WTC11 (cell line): ENCODE measurements at places on chromosomes 5 and 9.

- no peak for DNase-seq
Observed at GRCh38 chr9:16131264-16131663, 578.4 kb downstream of the CCDC171 start.

GRCh38 chr5:10627160-10627701, 63.4 kb downstream of the ANKRD33B start:
- DNase-seq: peak; percentile 34

DNA sequence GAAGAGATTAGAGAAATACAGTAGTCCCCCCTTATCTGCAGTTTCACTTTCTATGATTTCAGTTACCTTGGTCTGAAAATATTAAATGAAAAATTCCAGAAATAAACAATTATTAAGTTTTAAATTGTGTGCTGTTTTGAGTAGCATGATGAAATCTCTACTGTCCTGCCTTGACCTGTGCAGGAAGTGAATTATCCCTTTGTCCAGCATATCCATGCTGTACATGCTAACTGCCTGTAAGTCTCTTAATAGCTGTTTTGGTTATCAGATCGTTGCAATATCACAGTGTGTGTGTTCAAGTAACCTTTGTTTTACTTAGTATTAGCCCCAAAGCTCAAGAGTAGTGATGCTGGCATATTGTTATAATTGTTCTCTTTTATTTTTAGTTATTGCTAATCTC, 11.2 kb upstream of the JAK2 start:
- no peak for DNase-seq

DNA sequence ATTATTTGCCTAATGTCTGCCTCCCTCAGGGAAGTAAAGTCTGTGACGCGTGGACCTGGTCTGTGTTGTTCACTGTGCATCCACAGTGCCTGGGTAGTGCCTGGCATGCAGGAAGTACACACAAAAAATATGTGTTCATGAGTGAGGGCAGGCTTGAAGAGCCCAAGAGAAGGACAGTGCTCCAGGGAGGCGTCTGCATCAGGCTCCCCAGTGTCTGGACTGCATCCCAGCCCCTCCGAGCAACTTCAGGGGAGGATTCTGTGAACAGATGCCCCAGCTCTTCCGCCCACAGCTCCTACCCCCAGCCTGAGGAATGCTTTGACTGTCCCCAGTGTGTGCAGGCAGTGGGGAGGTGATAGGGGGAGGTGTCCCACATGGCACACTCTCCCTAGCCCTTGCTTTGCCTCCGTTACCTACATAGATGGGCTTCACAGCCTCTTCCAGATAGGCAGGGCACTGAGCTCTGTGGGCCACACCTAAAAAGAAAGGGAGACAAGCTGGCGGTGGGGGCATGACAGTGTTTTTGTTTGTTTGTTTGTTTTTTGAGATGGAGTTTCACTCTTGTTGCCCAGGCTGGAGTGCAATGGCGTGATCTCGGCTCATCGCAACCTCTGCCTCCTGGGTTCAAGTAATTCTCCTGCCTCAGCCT, 25.4 kb downstream of the IRF1 start:
- no peak for DNase-seq

GRCh38 chr5:125043781-125044391, 297.4 kb upstream of the ZNF608 start:
- no peak for DNase-seq

GRCh38 chr5:112084149-112084548, 327.2 kb upstream of the NREP start:
- no peak for DNase-seq

DNA sequence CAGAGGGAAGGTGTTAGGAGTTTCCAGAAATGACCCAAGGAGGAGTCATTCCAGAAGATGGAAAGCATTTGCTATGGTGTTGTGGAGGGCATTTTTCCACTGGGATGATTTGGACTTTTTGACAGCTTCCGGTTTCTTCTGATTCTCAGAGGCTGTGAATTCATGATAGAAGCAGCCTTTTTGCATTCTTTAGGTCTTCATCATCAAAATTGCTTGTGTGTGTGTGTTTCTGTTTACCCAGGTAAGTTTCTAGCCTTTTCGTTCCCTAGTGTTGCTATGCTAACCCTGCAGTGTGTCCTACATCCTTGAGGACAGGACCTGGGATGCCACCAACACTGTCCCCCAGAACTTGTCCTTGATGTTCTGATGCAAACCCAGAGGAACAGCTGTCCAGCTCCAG, 19.6 kb downstream of the IRX1 start:
- no peak for DNase-seq

GRCh38 chr5:88827997-88828396, 55.0 kb downstream of the MEF2C start:
- no peak for DNase-seq

DNA sequence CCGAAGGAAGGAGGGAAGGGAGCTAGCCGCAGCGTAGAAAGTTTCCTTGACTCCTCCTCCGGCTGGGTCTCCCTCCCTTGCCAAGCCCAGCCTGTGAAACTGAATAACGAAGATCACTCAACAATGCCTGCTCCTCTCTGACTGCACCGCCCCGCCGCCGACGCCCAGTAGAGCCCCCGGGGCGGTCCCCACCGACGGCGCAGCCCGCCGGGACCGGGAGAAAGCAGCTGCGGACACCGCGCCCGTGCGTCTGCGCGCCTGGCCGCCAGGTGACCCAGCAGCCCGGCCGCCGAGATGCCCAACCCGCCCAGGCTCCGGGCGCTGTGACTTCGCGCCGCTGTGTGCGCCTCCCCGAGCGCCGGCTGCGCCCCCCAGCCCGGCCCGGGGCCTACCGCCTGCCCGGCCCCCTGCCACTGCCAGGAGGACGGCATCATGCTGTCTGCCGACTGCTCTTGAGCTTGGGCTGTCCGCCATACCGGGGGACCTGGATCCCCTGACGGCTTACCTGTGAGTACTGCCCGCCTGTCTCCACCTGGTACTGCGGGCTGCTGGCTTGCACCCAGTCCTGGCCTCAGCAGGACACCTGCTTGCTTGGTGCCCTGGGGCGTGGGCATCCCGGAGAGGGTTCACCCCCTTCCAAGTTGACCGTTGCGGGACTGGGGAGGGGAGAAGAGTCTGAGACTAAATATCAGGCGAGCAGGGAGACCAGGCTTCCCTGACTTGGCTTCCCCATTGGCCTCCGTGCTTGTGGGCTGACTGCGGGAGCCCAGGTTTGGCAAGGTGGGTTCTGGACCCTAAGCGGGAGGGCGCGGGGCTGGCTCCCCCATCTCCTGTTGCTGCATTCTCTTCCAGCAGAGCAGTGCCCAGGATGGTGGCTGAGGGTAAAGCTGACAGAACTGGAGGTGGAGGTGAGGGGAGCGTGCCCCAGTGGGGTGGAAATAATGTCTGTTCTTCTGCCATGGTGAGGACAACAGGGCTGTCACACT, 26.2 kb upstream of the SPTLC1 start:
- DNase-seq: peak; percentile 59
